ENCODE measurements at places on chromosomes 6 and 20.

DNA sequence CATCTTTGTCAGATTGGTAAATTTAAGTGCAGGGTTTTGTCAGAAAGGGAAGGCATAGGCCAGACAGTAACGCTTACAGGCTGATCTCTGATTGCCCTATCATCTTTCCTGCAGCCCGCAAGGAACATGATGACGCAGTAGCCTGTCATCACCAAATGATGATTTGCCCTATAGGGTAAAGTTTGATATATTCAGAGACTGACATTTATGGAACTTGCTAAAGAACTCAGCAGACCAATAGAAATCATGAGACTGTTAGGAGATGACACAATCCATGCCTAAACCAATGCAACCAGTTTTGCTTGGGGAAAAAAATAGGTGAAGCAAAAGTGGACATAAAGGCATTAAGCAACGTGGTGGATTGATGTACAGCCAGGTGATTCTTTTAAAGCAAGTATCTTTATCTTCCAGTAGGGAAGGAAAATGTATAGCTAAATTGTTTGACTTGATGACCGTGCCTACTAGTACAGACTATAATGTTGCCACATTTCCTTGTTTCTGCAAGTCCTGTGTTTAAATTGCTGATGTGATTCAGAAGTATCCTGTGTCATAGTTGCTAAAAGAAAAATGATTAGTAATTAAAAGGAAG, 2.4 kb downstream of the NUS1 start:
- no peak for DNase-seq

DNA sequence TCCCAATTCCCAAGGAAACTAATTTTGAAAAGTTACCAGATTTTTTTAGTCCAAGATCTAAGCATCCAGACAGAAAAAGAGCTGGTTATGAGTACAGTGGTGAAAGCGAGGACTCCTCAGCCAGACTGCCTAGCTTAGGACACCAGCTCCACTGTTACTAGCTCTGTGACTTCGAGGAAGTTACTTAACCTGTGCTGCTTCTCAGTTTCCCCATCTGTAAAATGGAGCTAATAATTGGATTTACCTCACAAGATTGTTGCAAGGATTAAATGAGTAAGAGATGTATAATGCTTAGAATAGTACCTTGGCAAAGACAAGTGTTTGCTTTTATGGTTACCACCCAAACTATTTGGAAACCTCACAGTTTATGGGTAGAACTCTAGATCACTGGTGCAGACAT, 1.1 kb downstream of the NT5DC1 start:
- DNase-seq, result no peak

DNA sequence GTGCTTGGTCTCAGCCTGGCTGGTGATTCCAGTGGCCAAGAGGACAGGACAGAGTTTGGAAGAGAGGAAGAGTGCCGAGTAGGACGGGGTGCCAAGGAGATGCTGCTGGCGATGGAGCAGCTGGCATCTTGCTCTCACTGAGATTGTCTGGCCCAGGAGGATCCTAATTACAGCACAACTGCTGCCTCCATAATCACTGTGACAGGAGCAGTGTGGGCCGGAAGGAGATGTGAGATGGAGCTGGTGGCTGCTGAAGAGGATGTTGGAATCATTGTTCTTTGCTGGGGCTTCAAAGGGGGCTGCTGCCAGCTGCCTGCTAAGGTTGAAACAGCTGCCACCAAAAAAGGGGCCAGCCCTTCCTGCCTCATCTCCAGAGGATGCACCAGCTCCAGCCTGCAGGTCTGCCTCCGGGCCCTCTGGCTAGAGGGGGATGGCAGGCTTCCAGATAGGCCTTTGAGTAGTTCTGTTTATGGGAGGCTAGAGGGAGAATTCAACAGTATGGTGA, 214.4 kb downstream of the RNF144B start:
- no peak for DNase-seq

- DNase-seq, result no peak
These were observed 86.8 kb downstream of the CNBD2 start for GRCh38 chr20:36055145-36055544.

DNA sequence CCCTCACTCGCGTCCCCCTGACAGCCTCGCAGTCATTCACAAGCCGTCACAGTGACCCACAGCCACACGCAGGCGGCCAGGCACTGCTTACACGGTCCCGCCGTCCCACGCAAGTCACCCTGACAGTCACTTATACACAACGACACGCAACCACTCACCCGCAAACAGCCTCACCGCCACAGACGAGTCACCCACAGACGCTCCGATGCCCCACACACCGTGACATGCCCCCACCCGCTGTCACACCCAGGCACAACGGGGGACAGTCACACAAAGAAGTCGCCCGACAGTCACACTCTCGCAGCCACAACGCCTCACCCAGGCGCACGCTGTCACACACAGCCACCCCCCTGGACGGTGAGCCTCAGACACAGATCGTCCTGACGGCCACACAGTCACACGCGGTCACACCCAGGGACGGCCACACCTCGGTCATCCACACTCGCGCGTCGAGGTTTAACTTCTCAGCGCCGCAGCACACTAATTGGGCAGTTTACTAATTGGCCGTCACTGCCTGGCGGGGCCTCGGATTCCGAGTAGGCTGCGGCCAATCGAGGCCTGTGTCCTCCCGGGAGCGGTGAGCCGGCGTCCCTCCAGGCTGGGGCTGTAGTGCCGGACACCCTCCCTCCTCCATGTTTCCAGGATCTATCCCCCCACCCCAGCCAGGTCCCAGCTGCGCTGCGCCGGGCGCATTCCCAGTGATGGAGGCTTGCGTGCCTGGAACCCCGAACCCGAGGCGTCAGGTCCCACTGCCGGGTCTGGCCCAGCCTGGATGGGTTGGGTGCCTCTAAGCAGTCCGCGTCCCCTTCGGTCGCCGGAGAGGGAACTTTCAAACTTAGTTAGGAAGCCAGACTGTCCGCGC, 790 bp downstream of the TOX2 start:
- DNase-seq, result no peak

DNA sequence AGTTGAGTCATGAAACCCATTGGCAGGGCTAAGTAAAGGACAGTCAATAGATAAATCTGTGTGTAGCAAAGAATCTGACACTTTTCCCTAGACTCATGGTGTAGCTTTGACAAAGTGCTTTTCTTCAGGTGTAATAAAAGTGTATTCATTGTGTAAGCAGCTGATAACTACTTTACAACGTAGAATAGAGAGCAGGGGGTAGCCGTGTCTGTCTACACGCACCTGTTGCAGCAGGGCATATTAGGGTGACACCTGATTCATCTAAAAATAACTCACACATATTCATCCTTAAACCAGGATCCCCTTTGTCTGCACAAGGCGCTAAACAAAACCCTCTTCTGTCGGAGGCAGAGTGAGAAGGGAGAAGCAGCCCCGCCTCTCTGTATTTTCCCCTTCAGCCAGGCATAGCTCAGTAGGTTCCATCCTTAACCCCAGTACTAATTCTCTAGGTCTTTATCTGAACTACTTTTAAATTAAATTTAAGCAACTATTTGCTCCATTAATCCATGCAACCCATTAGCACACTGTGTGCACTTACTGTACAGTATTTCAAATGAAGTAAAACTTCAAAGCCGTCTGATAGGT, 306.7 kb upstream of the SASH1 start:
- no peak for DNase-seq

DNA sequence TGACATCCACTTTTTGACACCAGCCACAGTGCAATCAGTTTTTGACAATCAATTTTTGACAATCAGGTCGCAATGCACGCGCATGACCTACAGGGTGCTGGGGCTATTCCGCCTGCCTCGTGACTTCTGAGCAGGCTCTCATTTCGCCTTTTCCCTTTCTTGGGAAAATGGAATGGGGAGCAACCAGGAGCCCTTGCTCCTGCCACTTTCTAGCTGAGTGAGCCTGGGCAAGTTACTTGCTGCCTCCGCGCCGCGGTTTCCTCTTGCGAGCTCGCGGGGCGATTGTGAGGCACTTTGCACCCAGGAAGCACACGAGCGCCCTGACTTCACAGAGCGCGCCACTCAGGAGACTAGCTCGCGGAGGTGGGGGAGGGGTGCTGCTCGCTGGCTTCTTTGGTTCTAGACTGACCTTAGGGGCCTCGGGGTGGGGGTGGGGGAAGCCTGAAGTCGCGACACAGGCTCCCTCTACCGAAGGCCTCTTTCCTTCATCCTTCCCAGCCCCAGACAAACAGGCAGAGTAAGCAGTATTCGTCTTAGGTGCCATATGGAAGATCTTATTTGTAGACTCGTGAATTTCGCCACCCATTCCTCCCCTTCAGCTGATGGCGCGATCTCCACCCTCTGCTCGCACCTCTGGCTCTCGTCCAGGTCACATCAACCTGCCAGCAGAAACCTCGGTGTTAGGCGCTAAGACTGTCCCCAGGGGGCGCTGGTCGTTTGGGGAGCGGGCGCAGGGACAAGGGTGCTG, 4.6 kb downstream of the TP53TG5 start:
- DNase-seq, result peak; percentile 75

GRCh38 chr6:49646942-49647341, 10.3 kb upstream of the RHAG start:
- DNase-seq, result no peak

- no peak for DNase-seq
These were observed 28.9 kb downstream of the VEGFA start for GRCh38 chr6:43798688-43799444.

- no peak for DNase-seq
These were observed 228.1 kb downstream of the ATXN1 start for GRCh38 chr6:16533210-16533609.

- DNase-seq, result no peak
These were observed 93.6 kb downstream of the MYB start for GRCh38 chr6:135274561-135275293.

DNA sequence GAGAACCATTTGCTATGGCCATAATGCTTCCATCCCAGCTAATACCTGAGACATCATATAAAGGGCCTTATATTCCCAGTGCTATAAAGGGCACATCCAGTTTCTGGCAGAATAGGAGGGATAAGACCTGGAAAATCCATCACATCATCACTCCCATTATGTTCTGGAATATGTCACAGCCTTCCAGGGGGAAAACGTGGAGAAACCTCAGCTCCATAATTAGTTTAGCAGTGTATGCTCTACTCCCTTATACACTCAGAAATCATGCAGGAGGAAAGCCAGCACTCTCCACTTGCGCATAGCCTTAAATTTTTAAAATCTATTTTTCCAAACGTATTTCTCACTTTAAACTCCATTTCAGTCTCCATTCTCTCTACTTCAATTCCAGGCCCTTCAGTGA, 140.9 kb downstream of the ADGB start:
- DNase-seq, result no peak

GRCh38 chr20:57844626-57845596, 135.1 kb upstream of the PMEPA1 start:
- DNase-seq, result no peak

DNA sequence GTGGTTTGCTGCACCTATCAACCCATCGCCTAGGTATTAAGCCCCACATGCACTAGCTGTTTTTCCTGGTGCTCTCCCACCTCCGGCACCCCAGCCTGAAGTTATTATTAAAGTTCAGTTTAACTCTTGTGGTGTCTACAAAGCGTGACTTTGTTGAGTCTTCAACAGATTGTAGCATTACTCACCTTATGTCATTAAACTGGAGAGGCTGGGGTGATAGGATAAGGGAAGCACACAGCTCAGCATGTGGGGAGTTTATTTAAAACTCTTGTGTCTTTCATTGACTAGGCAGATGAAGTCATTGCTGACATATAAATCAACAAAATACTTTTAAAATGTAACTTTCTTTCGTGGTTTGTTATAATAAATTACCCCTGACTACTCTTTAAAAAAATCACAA, 84.7 kb upstream of the GCM1 start:
- DNase-seq, result no peak

DNA sequence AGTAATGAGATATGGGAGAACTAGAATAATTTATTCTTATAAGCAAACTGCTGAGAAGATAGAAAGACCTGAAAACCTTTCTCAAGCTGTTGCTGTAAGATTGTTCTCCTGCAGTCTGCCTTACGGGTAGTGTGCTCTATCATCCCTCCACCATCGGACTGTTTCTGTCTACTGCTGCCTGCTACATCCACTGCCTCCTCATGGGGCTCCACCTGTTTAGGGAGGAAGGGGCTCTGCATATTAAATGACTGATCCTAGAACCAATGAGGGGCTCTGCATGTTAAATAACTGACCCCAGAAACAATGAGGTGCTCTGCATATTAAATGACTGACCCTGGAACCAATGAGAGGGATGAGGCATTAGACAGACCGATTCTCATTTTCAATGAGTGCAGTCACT, 654.6 kb downstream of the KIF16B start:
- DNase-seq, result no peak

- no peak for DNase-seq
These were observed 34.7 kb upstream of the EZR start for GRCh38 chr6:158853880-158854213.

GRCh38 chr20:50670126-50670862, 21.0 kb downstream of the RIPOR3 start:
- peak; percentile 30 for DNase-seq

GRCh38 chr6:168123165-168123911, 44.3 kb upstream of the FRMD1 start:
- no peak for DNase-seq

DNA sequence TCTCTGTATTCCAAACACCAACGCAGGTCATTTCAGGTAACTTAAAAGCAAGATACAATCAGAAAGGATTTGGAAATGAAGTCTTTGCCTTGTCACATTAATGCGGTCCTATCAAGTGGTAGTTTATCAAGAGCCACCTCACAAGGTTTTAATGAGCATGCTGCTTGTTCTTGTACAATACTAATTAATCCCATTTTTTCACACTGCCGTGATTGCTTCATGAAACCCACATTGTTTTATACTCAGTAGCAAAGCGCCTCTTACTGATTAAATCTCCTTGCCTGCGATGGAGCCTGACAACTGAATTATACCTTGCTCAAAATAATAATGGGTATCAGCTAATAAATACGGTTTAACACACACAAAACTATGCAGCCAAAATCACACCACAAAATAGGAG, 234.1 kb upstream of the TSHZ2 start:
- DNase-seq, result no peak

GRCh38 chr6:128149796-128150195, 248.9 kb upstream of the THEMIS start:
- DNase-seq, result no peak

GRCh38 chr20:38252292-38253288, 7.9 kb downstream of the KIAA1755 start:
- DNase-seq, result no peak

DNA sequence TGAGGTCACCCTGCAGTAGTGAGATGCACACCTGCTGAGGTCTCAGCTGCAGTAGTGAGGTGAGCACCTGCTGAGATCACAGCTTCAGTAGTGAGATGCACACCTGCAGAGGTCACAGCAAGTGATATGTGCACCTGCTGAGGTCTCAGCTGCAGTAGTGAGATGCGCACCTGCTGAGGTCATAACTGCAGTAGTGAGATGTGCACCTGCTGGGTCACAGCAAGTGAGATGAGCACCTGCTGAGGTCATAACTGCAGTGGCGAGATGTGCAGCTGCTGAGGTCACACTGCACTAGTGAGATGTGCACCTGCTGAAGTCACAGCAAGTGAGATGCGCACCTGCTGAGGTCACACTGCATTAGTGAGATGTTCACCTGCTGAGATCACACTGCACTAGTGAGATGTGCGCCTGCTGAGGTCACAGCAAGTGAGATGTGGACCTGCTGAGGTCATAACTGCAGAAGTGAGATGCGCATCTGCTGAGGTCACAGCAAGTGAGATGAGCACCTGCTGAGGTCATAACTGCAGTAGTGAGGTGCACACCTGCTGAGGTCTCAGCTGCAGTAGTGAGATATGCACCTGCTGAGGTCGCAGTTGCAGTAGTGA, 20.8 kb downstream of the ZDHHC14 start:
- no peak for DNase-seq

All from NCI-H774 (cell line).